ENCODE measurements at places on chromosomes 5 and 9. TPM values are rescaled to one million over a fixed set of nuclear protein-coding genes. Genes with fewer than 3 reads are reported as not detected.

GRCh38 chr9:36306471-36307306, 48.4 kb upstream of the GNE start:
- no peak for DNase-seq

LCNL1 gene
- not detected for total RNA-seq

- no peak for DNase-seq
These were observed 50.6 kb downstream of the ALDH1A1 start for GRCh38 chr9:72902268-72902667.

DNA sequence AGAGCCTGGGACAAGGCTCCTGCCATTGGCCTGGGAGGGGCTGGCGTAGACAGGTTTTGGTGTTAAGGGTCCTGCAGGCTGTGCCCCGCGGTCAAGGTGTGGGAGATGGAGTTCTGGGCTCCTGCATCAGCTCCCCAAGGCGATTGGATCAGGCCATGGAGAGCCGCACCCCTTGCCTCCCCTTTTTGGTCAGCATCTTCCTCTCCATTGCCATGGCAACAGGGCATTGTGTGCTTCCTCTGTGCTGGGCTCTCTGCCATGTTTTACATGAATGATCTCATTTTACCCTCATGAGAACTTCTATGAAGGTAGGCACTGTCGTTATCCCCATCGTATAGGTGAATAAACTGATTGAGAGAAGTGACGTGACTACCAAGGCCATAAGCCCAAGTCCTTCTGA, 344.3 kb upstream of the CLINT1 start:
- peak; percentile 4 for DNase-seq

- no peak for DNase-seq
These were observed 91.1 kb downstream of the CEMIP2 start for GRCh38 chr9:71677209-71677608.

DNA sequence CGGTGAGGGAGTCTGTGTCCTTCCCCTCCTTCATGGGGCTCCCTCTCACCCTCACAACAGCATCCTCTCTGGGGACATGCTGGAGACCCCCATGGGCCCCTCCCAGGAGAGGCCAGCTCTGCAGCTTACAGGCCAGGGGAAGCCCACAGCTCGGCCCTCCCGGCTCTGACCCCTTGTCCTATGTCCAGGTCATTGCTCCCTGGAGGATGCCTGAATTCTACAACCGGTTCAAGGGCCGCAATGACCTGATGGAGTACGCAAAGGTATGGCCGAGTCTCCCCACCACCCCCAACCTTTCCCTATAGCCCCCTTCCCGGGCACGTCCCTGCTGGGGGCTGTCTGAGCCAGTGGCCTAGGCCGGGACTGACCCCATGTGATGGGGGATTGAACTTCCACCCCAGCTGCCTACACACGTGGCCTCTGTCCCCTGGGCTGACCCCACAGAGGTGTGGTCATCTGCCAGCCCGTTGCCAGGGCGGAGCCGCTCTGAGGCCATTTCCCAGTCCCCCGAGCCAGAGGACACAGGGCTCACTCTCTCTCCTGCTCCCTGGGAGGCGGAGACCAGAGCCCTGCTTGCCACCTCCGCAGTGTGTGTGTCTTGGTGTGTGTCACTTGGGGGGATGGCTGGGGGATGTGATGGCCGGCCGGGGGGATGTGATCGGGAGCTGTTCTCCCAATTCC, 21.9 kb downstream of the ASS1 start:
- no peak for DNase-seq

DNA sequence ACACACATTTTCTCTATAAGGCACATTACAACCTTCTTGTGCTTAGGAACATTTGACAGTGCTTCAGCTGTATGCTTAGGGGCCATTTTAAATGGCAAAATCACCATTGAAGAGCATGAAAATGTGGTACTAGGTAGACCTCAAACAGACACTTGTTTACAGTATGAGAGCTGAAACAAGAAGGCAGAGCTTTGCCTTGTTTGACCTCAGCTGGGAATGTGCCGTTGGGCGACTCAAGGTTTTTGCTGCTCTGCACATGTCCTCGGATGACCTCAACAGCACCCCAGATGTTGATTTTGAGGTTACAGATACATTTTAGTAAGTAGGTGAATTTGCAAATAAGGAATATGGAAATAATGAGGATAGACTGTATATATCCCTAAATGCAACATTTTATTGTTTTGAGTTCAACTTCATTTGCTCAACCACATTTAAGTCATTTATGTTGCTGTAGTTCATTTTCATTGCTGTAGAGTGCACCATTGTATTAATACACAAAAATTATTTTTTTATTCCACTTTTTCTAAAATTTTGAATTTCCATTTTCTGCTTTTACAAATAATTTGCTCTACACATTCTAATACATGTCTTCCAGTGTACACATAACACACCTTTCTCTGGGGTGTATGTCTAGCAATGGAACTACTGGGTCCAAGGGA, 206.8 kb downstream of the NR3C1 start:
- DNase-seq = no peak

POU5F2 gene
- total RNA-seq = 1.6 TPM

- no peak for DNase-seq
These were observed 2.7 kb downstream of the OR2V2 start for GRCh38 chr5:181149806-181150733.

ZNF300 gene
- 3.0 TPM for total RNA-seq

GRXCR2 gene
- not detected for total RNA-seq

DNA sequence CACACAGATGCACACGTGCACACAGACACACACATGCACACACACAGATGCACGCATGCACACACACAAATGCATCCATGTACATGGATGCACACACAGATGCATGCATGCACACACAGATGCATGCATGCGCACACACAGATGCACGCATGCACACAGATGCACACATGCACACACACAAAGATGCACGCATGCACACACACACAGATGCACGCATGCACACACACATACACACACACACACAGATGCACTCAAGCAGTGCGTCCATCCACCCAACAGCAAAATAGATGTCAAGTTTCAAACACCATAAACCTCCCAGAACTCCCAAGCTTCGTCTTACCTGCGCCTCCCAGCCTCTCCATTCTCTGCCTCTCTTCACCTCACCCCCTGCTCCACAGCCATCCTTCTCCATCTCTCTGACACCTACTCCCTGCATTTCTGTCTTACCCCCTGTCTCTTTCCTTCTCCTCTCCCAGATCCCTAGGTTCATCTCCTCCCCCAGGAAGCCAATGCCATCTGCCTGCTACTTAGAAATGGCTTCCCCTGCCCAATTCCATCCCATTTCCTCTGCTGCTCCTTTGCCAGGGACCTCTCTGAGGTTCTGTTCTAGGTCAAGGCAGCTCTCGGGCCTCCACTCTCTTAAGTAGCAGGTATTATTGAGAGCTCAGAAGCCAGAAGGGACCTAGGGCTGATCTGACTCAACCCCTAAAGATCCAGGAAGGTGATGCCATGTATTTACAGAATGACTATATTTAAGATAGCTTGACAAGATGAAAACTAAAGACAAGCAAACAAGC, 297.2 kb downstream of the MED10 start:
- DNase-seq = no peak

GRCh38 chr9:119221276-119221675, 148.0 kb downstream of the BRINP1 start:
- DNase-seq = no peak

TOR2A gene
- total RNA-seq = 15.9 TPM

DNA sequence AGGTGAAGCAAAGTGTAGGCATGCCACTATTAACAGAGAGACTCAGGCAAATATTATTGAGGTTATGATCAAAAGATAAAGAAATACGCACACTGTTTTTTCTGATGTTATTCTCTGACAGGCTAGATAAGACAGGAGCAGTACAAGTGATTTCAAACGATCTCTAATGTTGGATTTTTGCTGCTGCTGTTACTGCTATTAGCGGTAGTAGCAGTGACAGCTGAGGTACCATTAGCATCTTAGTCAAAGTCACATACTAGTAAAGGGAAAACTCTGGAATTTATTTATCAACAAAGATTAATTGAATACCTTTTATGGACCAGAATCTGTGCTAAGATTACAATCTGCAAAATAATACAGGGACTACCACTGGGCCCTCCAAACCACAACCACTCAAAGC, 362.4 kb upstream of the CDH6 start:
- DNase-seq = no peak

GRCh38 chr5:107403228-107403953, 267.3 kb downstream of the EFNA5 start:
- no peak for DNase-seq

ADGRV1 gene
- 0.27 TPM for total RNA-seq
